ENCODE measurements at places on chromosomes 1 and 21.

- DNase-seq, result no peak
Measured at GRCh38 chr1:239392271-239392670, 5.9 kb downstream of the CHRM3 start.

- no peak for DNase-seq
Measured at GRCh38 chr1:183135336-183135735, 50.7 kb upstream of the LAMC2 start.

GRCh38 chr1:248361121-248361715 is at the start of gene OR2T4:
Gene OR2T4 (plus strand): TSS chr1:248361665. CDS start chr1:248361665, 0 bp downstream.
- DNase-seq, result no peak

DNA sequence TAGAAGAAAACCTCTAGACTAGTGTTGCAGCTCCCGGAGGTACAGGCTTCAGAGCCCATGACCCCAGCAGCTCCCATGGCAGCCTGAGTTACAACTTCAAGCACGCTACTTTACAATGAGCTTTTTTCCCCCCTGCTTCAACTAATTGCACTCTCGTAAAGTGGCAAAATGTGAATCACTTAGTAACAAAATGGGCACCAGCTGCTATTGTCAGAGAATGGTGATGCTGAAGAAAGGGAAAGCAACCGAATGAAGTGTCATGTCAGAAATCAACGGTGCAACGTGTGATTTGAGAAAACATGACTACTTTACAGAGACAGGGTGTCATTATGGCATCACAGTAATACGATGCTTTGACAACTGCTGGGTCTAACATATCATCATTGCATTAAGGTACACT is 40.5 kb downstream of the ESRRG start:
- no peak for DNase-seq

GRCh38 chr1:59856725-59857338 is 42.1 kb downstream of the HOOK1 start:
- DNase-seq, result no peak
